ENCODE measurements at places on chromosomes 6 and 20.

DNA sequence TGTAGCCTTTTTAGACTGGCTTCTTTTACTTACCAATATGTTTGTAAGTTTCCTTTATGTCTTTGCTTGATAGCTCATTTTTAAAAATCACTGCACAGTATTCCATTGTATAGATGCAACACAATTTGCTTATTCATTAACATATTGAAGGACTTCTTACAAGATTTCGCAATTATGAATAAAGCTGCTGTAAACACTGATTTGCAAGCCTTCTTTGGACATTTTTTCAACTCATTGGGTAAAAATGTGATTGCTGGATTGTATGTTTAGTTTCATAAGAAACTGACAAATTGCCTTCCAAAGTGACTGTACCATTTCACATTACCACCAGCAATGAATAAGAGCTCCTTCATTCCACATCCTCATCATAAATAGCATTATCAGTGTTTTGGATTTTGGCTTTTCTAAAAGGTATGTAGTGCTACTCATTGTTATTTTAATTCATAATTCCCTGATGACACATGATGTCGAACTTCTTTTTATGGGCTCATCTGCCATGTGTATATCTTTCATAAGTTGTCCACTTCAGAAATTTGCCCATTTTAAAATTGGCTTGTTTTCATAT is 80.7 kb downstream of the TFAP2B start:
- DNase-seq: no peak

DNA sequence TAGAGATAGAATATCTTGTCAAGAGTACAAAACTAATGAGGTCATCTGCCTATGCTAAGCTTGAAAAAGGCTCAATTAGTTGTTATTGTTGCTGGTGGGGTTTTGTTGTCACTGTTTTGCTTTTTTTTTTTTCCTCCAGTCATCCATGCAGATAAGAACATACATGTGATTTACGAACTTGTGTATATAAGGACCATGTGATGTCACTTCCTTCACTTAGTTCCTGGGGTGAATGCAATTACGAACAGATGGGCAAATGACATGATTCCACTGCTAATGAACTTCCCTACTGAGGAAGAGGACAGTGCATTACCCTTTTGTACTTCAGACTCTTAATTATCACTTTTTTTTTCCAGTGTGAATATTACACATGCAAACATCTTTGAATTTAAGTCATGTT is 1175.3 kb upstream of the GJE1 start:
- no peak for DNase-seq

DNA sequence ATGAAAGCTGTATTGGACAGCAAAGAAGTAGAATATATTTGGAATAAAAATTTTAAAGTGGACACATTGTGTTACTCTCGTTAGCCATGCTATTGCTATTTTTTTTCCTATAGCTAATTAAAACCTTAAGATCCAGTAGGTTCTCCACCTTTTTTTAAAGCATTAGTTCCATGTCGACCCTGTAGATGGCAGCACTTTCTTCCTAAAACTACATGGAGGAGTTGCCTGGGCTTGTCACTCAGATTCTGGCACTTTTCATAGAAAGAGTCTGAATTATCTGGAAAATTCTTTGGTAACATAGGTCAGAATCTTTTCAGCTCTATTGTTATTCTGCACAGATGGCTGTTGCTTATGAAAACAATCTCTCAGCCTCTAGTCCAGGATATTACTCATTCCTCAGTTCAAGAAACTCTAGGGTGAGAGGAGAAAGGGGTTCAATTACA is 42.0 kb upstream of the ESR1 start:
- peak; percentile 40 for DNase-seq

- DNase-seq: no peak
These were observed 913.0 kb downstream of the C6orf118 start for GRCh38 chr6:164396071-164397047.

DNA sequence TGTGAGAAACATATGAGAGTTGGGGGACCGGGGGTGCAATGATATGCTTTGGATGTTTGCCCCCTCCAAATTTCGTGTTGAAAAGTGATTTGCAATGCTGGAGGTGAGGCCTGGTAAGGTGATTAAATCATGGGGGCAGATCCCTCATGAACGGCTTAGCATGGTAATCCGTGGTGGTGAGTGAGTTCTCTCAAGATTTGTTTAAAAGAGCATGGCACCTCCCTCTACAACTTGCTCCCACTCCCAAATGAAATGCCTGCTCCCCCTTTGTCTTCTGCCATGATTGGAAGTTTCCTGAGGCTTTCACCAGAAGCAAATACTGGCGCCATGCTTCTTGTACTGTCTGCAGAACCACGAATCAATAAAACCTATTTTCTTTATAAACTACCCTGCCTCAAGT is 2.5 kb downstream of the DEK start:
- DNase-seq: no peak
